Stimulated activated CD4-positive, alpha-beta T cell treated with anti-CD3 and anti-CD28 coated beads, Interleukin-15, amount 100 ng/mL, for 48 hours (primary cell): ENCODE measurements at places on chromosomes 2 and 18.

- no peak for DNase-seq
Observed at GRCh38 chr18:41744421-41745030, 210.5 kb upstream of the PIK3C3 start.

- DNase-seq: no peak
Observed at GRCh38 chr2:143588746-143589145, 459.5 kb downstream of the ARHGAP15 start.

DNA sequence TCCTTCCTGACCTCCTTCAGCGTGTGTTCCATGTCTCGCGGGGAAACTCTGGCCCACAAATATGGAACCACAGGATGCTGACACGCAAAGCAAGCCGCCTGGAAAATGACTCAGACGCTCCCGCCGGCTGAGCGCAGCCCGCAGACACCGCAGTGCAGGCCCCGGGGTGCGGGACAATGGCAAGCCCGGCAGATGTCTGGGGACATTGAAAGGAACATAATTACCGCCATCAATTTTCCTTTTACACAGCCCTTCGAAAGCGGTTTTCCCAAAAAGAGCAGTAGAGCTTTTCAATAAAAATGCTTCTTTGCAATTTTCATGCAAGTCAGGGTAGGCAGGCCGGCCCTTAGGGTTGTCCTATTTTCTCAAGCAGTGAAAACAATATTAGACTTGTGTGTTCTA is 159.2 kb upstream of the SH3BP4 start:
- no peak for DNase-seq

GRCh38 chr18:13513021-13513420 is 213.3 kb downstream of the FAM210A start:
- DNase-seq: no peak

- no peak for DNase-seq
Observed at GRCh38 chr2:106139238-106139935, 54.7 kb downstream of the UXS1 start.

DNA sequence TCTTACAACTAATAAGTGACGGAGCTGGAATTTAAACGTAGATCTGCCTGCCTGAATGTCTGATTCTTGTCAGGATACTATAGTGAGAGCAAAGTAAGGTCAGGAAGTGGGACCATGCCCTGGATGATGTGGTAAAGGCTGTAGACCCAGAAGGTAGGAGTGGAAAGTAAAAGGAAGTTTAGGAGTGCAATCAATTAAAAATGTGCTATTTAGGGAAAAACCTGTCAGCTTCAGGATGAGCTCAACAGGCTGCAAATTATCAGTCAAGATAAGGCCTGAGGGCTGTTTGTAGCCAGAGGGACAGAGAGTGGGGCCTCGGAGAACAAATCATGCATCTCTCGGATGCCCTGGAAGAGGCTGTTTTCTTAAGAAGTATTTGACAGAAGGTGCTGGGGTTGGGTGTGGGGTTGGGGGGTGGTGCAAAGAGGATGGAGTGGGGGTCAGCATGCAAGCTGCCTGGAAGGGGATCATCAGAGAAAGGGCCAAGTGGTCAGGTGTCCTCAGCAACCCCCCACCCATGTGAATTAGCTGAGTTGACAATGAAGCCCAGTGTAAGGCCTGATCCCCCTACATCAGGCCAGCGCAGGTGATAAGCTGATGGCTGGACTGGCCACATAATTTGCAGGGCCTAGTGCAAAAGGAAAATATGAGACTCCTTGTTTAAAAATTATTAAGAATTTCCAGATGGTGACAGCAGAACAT is 53.2 kb upstream of the MAPRE3 start:
- DNase-seq: no peak

DNA sequence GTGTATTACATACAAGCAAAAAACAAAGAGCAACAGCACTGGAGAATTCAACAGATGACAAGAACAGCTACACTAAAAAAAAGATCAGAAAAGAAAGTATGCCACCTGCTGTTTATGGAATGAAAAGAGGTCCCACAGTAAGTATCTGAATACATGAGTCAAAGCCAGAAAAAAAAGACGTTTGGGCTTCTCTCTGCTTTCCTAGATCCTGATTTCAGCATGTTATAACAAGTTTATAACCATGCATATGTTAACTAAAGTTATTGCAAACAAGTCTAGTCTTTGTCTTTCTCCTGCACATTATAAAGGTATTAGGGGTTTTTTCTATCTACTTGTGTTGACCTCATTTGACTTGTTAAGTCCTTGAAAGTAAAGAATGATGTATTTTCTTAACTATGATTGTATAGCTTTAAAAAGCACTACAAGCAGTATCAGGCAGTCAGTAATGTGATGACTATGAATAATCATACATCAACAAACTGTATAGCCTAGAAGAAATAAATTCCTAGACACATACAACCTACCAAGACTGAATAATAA is 108.5 kb upstream of the COL5A2 start:
- no peak for DNase-seq

DNA sequence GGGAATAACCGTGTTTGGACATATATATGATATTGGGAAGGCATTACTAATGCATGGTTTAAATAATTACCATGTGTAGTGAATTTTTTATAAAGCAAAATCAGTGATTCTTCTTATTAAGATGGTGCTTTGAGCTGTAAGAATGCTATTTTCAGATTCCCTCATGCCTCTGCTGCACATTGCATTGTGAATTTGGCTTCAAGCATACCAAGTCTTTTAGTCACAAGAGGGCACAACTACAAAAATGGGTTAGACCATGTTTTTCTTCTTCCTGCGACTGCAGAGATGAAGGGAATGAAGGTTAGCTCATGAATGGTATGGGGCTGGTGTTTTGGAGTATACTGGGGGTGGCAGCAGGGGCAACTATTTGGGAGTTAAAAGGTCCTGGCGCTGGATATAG is 320.1 kb downstream of the SLC4A3 start:
- no peak for DNase-seq

DNA sequence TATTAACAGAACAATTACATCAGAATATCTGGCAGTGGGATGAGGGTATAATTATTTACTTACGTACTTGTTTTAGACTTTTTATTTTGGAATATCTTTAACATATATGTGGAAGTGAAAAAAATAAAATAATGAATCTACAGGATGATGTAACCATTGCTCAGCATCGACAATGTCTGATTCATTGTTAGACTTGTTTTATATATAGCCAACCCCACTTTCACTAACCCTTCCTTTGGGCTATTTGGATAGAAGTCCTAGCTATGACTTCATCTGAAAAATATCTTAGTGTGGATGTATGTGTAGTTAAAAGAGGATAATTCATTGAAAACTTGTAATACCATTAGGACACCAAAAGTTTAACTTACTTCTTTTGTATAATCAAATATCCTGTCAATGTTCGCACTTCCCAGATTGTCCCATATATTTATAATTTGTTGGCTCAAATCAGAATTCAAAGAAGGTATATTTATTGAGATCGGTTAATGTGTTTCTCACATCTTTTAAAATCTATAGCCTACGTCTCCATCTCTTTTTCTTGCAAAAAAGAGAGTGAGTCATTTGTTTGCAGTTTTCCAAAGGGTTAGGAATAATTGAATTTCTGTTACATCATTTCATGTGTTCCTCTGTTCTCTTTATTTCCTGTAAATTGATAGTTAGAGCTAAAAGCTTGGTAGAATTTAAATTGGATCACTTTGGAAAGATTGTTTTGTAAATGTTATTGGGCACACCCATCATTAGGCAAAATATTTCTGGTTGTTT is 506.1 kb upstream of the FAM98A start:
- DNase-seq: no peak

- DNase-seq: no peak
Observed at GRCh38 chr2:145777297-145777696, 1257.4 kb upstream of the ZEB2 start.

DNA sequence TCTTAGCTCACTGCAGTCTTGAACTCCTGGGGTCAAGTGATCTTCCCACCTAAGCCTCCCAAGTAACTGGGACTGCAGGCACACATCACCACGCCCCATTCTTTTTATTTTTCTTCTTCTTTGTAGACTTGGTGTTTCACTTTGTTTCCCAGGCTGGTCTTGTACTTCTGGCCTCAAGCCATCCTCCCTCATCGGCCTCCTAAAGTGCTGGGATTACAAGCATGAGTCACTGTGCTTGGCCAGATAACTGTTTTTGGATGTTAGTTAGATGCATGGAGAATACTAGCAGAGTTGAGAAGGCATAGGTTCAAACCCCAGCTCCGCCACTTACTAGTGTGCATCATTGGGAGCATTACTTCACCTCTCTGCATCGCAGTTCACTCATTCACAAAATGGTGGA is 88.3 kb downstream of the TXNL1 start:
- no peak for DNase-seq

- no peak for DNase-seq
Observed at GRCh38 chr2:59727121-59727590, 826.3 kb downstream of the BCL11A start.

GRCh38 chr2:149077861-149078260 is 39.4 kb downstream of the LYPD6B start:
- DNase-seq: no peak

GRCh38 chr2:28293416-28293815 is 99.2 kb upstream of the FOSL2 start:
- DNase-seq: no peak

GRCh38 chr18:7601246-7601615 is 34.1 kb downstream of the PTPRM start:
- no peak for DNase-seq

- no peak for DNase-seq
Observed at GRCh38 chr2:112006076-112006410, 49.0 kb upstream of the TMEM87B start.

- no peak for DNase-seq
Observed at GRCh38 chr2:43088143-43089073, 138.0 kb downstream of the ZFP36L2 start.

- DNase-seq: no peak
Observed at GRCh38 chr2:237207646-237208045, 122.0 kb downstream of the COPS8 start.

DNA sequence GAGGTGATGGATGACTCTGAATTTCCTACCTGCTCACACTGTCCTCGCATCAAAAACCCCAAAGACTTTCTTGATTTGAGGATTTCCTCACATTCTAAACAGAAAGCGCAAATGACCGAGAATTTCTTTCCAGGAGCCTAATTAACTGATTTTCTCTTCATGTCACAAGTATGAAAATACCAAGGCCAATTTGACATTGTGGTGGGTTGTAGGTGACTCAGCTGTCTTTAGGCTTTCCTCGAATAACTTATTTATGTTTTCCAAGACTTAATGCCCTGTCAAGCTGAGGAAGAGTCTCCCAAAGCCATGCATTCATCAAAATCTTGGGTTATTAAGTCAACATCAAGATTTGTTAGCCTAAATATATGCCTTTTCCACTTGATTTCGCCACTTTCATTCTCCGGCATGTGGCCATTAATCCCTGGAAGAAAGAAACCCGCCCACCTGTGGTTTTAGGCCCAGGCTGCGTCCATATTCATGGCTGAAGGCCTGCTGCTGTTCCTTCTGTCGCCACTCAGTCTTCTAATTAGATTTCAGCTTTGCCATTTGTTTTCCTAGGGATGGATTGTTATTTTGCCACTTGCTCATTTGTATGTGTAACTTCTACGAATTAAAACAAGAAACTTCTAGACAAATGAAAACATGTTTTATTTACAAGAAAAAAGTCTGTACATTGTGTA is 84.9 kb downstream of the ST6GAL2 start:
- DNase-seq: no peak

- DNase-seq: no peak
Observed at GRCh38 chr2:15886231-15886630, 54.1 kb upstream of the MYCN start.

GRCh38 chr2:205763708-205764211 is 81.5 kb downstream of the NRP2 start:
- DNase-seq: no peak

DNA sequence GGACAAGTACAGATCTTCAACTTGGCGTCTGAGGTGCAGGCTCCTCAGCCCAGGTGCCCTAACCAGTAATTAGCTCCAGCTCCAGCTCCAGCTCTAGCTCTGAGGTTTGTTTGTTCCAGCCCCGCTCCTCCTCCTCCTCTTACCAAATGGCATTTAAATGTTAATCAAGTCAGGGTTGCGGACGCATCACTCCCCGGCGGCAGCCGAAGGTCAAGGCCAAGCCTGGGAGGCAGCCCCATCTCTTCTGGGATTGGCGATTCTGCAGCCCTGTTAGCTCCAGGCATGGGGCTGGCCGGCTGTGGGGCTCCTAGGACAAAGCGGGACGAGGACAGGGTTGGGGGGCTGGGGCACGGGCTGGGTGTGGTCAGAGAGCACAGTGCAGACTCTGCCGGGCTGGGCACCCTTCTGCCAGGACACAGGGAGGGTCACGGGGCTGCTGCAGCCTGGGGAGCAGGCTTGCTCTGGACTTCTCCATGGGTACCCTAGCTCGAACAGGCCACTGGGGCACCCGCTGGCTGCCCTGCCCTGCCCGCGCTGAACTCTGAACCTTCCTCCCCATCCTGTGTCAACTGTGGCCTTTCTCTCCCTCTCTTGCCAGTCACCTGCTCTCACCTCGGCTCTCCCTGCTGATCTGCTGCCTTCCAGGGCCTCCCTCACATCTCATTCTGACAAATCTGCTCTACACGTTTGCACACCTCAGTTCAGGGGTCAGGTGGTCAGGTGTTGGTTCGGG is 203.3 kb downstream of the CELF4 start:
- no peak for DNase-seq

GRCh38 chr18:29874519-29875098 is 1167.9 kb downstream of the DSC3 start:
- no peak for DNase-seq

- DNase-seq: no peak
Observed at GRCh38 chr2:719191-719590, 42.0 kb upstream of the TMEM18 start.

GRCh38 chr2:223598994-223599639 is 3.0 kb downstream of the SCG2 start:
- DNase-seq: no peak

DNA sequence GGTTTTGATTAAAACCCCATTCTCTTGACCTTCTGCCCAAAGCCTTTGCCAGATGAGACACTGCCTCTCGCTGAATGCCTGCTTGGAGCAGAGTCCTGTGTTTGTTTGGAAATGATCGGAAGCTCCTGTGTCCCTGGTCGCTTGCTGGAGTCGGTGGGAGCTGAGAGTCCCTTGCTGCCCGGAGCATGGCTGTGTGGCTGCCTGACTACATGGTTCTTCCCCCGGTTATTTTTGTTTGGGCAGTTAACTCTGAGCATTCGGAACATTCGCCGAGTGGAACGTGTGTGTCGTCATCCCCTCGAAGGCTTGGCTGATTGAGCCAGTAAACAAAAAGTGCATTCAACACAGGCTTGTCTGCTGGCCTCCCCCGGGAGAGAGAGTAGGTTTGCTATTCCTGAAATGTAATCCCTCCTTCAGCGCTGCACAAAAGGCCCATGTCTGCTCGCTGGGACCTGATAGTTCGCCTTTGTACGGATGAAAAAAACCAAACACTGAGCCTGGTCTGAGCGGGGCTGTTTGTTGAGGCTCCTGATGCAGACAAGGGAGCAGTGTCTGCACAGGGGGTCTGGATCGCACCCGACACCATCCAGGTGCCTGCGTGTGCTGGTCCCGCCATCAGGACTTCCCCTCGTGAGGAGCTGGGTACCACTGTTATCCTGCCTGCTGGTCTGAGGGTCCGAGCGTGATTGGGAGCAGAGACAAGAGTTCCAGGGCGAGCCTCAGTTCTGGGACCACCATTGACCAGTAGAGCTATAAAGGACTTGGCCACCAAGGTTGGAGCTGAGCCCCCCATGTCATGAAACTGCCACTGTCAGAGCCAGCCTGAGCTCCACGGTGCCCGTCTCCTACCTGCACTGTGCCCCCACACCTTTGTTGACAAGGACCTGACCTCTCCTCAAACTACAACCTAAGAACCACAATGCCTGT is 83.8 kb downstream of the AGAP1 start:
- no peak for DNase-seq
